ENCODE measurements at places on chromosomes 5 and 9. TPM values are rescaled to one million over a fixed set of nuclear protein-coding genes. Genes with fewer than 3 reads are reported as not detected.

Gene PAEP
- not detected for polyA plus RNA-seq

Gene PCDH12
- 4.0 TPM for polyA plus RNA-seq

Gene FOXD4L6
- polyA plus RNA-seq, result 0.24 TPM

Gene SPATA31A3
- polyA plus RNA-seq, result not detected

Gene NUDT12
- polyA plus RNA-seq, result 13.8 TPM

Gene OR1L6
- not detected for polyA plus RNA-seq

Gene NMUR2
- polyA plus RNA-seq, result not detected

Gene C5orf58
- not detected for polyA plus RNA-seq

Gene POMT1
- 60.9 TPM for polyA plus RNA-seq

Gene ZFR
- polyA plus RNA-seq, result 29.4 TPM

DNA sequence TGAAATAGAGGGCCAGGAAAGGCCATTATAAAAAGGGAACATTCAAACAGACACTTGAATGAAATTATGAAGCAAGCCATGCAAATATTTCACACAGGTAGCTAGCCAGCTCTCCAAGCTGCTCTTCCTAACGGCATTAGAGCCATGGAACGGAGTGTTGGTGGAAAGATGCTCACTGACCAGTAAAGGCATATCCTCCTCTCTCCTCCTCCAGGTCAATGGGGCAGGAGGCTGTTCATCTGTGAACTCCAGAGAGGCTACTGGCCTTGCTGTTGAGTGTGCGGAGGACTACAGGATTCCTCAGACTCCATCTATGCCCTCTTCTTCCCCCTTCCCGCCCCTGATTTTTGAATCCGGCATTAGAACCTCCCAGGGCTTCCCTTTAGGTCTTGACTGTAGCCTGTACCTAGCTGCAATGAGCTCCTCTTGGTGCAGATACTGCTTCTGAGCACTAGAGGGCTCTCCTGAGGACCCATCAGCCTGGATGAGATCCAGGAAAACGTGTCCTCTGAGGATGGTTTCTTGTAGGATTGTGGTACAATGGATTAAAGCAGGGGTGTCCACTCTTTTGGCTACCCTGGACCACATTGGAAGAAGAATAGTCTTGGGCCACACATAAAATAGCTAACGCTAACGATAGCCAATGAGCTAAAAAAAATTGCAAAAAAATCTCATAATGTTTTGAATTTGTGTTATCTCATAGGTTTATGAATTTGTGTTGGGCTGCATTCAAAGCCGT, 162.2 kb downstream of the SREK1 start:
- H3K27ac ChIP-seq, result no peak overlapping the region
- H3K4me3 ChIP-seq, result no peak overlapping the region
- no peaks in the 10 kb centered on the region for H3K36me3 ChIP-seq
- H3K4me1 ChIP-seq, result no peaks in the 10 kb centered on the region

GRCh38 chr5:93281980-93282772, 298.8 kb downstream of the NR2F1-AS1 start:
- no peaks in the 10 kb centered on the region for H3K4me1 ChIP-seq
- DNase-seq, result no peak
- no peaks in the 10 kb centered on the region for H3K36me3 ChIP-seq
- no peak overlapping the region for H3K27ac ChIP-seq
- H3K27me3 ChIP-seq, result no peaks in the 10 kb centered on the region

GRCh38 chr5:66851306-66851705, 255.1 kb downstream of the MAST4 start:
- no peaks in the 10 kb centered on the region for H3K36me3 ChIP-seq
- H3K4me3 ChIP-seq, result no peak overlapping the region
- H3K27ac ChIP-seq, result no peak overlapping the region
- H3K4me1 ChIP-seq, result no peaks in the 10 kb centered on the region
- no peak for DNase-seq

GRCh38 chr5:33524476-33524875, 83.7 kb downstream of the TARS1 start:
- no peak overlapping the region for H3K4me3 ChIP-seq
- no peak for DNase-seq
- no peaks in the 10 kb centered on the region for H3K27me3 ChIP-seq
- no peak overlapping the region for H3K27ac ChIP-seq
- H3K36me3 ChIP-seq, result no peaks in the 10 kb centered on the region
- H3K4me1 ChIP-seq, result no peaks in the 10 kb centered on the region

- no peaks in the 10 kb centered on the region for H3K36me3 ChIP-seq
- H3K27me3 ChIP-seq, result no peaks in the 10 kb centered on the region
- H3K4me1 ChIP-seq, result peaks cover 16% of the 10 kb centered on the region
- H3K4me3 ChIP-seq, result no peak overlapping the region
These were observed 110.2 kb upstream of the LMX1B start for GRCh38 chr9:126503333-126504085.

GRCh38 chr5:66582499-66583165, 13.6 kb upstream of the MAST4 start:
- H3K4me3 ChIP-seq, result no peak overlapping the region
- H3K27me3 ChIP-seq, result no peaks in the 10 kb centered on the region
- DNase-seq, result no peak
- no peaks in the 10 kb centered on the region for H3K4me1 ChIP-seq
- H3K27ac ChIP-seq, result no peak overlapping the region
- no peaks in the 10 kb centered on the region for H3K36me3 ChIP-seq

DNA sequence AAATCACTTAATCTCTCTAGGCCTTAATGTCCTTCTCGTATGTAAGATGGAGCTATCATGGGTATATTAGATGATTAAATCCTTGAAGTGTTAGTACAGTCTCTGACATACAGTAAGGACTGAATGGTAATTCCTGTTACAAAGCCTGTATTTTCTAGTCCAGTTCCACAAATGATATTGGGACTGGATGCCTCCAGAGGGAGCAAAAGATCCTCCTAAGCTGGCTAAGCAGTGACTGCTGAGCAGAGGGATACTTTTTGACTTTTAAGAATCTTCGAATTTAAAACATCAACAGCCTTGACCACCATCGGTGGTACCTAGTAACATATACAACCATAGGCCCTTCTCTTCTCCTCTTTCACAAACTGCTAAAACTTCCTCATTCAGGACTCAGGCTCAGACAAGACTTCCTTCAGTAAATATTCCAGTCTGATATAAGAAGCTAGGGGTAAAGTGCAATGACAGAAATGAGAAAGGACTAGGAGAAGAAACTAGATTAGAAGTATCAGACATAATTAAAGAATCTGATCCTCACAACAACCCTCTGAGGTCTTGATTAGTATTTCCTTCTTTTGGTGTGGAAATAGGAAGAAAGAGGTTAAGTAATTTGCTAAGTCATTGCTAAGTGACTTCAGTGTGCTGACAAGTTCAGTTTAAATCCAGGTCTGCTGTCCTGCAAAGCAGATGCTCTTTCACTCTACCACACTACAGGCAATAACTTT, 13.9 kb downstream of the PTAR1 start:
- H3K27ac ChIP-seq, result no peak overlapping the region
- H3K4me3 ChIP-seq, result no peak overlapping the region
- no peaks in the 10 kb centered on the region for H3K27me3 ChIP-seq
- H3K4me1 ChIP-seq, result no peaks in the 10 kb centered on the region
- no peaks in the 10 kb centered on the region for H3K36me3 ChIP-seq
- DNase-seq, result no peak

DNA sequence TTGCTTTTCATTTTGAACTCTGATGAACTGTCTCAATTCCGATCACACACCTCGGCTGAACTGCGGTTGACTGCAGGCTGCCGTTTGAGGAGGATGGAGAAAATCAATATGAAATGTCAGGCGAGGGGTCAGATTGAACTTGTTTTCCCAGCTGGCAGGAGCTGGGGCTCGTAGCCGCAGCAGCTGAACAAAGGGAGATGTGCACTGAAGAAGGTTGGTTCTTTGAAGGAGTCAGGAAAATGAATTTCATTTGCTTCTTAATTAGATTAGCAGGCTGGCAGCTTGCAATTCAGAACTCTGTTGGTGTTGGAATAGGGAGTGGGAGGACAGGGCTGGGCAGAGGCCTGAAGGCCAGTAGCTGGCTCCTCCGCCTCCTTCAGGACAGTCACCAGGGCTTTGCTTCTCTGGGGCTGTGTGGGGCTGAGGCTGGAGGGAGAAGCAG, 117.4 kb upstream of the GPR151 start:
- H3K36me3 ChIP-seq, result no peaks in the 10 kb centered on the region
- H3K4me3 ChIP-seq, result no peak overlapping the region
- no peak for DNase-seq
- H3K27ac ChIP-seq, result no peak overlapping the region

- no peaks in the 10 kb centered on the region for H3K27me3 ChIP-seq
- peaks cover 7% of the 10 kb centered on the region for H3K4me1 ChIP-seq
- no peaks in the 10 kb centered on the region for H3K36me3 ChIP-seq
- no peak for DNase-seq
These were observed 32.9 kb downstream of the SEMA4D start for GRCh38 chr9:89465001-89465451.

DNA sequence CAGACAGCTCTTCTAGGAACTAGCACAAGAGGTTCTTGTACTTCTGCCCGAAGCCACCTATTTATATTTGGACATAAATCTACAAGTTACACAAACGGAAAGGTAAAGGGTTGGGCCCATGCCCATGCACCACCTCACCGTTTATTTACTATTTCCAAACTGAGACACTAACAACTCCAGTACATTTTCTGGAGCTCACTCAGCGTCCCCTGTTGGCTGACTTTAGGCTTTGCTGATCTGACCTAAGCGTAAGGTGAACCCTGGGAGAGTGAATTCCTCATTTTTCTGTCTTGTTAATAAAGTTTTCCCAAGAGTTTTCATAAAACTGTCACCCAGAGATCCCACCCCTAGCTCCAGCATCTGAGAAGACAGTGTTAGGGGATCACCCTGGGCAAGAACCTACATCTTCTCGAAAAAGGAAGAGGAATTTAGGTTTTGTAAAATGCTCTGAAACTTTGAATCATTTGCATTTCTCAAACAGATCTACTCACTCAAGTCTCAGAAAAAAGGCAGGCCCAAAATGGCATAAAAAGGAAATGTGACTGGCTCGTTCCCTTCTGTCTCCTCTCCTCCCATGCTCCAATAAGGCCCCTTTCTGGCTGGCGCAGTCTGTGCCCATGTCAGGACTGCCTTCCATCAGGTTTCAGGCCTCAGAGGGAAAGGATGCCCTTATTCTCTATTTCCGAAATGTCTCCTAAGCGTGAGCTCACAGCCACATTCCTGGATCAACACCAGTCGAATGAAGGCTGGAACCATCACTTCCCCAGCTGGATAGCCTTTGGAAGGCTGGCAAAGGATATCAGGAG, 201.3 kb downstream of the FANCC start:
- DNase-seq, result no peak
- no peak overlapping the region for H3K27ac ChIP-seq
- no peaks in the 10 kb centered on the region for H3K36me3 ChIP-seq
- H3K4me1 ChIP-seq, result no peaks in the 10 kb centered on the region
- H3K27me3 ChIP-seq, result no peaks in the 10 kb centered on the region

- H3K36me3 ChIP-seq, result no peaks in the 10 kb centered on the region
- H3K4me3 ChIP-seq, result no peak overlapping the region
- H3K27me3 ChIP-seq, result no peaks in the 10 kb centered on the region
- H3K27ac ChIP-seq, result no peak overlapping the region
These were observed 50.9 kb downstream of the ZNF474 start for GRCh38 chr5:122180146-122180712.

DNA sequence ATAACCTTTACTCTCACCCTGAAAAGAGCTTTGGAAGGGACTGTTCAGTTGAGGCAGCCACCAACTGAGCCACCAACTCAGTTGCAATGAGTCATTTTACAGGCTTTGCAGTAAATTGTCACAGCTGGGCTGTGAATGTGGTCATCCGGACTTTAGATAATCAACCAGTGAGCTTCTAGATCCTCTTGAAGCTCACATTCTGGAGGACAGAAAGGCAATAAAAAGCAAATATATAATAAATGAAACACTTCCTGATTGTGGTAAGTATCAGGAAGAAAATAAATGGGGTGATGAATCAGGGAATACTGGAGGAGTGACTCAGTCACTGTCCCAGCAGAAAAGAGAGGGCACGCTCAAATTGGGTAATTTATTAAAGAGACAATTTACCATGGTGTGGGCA, 13.2 kb upstream of the C5orf58 start:
- no peaks in the 10 kb centered on the region for H3K4me1 ChIP-seq
- H3K27me3 ChIP-seq, result no peaks in the 10 kb centered on the region
- DNase-seq, result no peak
- no peak overlapping the region for H3K4me3 ChIP-seq

DNA sequence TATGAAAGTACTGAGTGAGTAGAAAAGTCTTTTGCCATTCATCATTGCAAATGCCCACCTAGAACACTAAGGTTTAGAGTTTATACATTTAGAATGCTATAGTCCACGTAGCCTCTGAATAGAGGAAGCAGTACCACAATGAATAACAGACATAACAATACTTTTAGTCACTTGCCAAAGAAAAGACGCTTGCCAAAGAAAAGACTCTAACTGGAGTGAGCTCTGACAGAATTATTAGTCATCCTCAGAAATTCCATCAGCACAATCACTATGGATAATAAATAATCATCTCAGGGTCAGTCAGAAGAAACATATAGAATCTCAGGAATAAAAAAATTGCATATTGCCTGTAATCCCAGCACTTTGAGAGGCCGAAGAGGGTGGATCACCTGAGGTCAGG, 168.5 kb upstream of the TARS1 start:
- no peak overlapping the region for H3K4me3 ChIP-seq
- DNase-seq, result no peak
- no peaks in the 10 kb centered on the region for H3K27me3 ChIP-seq
- no peak overlapping the region for H3K27ac ChIP-seq
- H3K4me1 ChIP-seq, result no peaks in the 10 kb centered on the region

- H3K4me1 ChIP-seq, result no peaks in the 10 kb centered on the region
- no peaks in the 10 kb centered on the region for H3K27me3 ChIP-seq
- no peak overlapping the region for H3K27ac ChIP-seq
- DNase-seq, result no peak
- H3K36me3 ChIP-seq, result no peaks in the 10 kb centered on the region
- no peak overlapping the region for H3K4me3 ChIP-seq
These were observed 57.9 kb downstream of the RNF130 start for GRCh38 chr5:180013678-180014077.

DNA sequence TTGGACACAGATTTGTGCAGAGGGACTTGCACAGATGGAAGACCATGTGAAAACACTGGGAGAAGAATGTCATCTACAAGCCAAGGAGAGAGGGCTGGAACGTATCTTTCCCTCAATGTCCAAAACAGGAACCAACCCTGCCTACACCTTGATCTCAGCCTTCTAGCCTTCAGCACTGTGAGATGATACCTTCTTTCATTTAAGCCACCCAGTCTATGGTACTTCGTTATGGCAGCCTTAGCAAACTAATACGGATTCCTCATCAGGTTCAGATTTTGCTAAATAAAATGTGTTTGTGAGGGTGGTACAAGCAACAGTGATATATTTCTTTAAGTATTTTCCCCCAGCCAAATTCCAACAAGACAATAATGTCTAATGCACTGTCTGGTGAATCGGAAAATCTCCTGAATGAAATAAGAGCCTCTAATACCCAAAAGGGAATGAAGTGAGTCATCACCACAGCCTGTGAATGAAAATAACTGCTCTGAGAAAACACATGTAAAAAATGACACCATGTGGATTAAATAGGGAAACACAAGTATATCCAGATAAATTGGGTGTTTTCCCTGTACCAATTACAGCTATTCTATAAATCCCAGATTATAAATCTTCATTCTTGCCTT, 182.8 kb upstream of the TARS1 start:
- H3K27ac ChIP-seq, result no peak overlapping the region
- no peak for DNase-seq
- H3K36me3 ChIP-seq, result no peaks in the 10 kb centered on the region

DNA sequence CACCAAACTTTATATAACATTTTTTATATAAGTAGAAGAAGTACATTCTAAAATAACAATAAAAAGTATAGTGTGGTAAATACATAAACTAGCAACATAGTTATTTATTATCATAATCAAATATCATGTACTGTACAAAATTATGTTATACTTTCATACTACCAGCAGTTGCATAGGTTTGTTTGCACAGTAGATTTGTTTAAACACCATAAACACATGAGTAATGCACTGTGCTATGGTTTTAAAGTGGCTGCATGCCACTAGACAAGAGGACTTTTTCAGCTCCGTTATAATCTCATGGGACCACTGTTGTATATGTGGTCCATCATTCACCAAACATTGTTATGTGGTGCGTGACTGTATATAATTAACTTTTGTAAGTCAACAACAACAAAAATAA, 137.6 kb downstream of the DRD1 start:
- H3K4me3 ChIP-seq, result no peak overlapping the region
- DNase-seq, result no peak

Data from adrenal gland (tissue), 19 donors.